ENCODE measurements at places on chromosomes 2 and 18. TPM values are rescaled to one million over a fixed set of nuclear protein-coding genes. Genes with fewer than 3 reads are reported as not detected.

The EPHA4 gene
- total RNA-seq = 57.2 TPM

DNA sequence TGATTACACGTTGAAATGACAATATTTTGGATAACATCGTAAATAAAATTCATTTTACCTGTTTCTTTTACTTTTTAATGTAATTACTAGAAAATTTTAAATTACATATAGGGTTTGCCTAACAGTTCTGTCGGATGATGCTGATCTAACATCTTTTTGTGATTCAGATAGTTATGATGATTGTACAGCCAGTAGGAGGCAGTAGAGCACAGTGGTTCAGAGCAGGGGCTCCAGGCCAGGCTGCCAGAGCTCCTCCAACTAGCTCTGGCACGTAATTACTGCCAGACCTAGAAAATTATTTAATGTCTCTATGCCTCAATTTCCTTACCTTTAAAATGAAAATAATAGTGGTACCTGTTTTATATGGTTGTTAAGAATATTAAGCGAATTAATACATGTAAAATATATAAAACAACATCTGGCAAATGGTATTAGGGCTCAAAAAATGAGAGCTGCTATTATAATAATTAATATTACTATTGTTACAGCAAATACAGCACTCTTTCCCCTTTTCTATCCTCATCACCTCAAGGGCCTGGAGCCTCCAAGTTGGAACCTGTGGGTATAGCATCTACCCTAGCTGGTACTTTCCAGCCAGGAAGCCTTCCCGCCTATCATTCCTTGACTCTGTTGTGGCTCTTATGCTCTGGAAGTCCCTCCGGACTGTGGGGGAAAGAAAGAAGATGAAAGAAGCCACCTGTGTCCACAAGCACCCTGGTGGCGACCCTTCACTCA lies 47.7 kb upstream of the PLA2R1 start:
- H3K27me3 ChIP-seq = no peaks in the 10 kb centered on the region
- peaks cover 2% of the 10 kb centered on the region for H3K4me1 ChIP-seq
- no peak overlapping the region for H3K27ac ChIP-seq
- peaks cover 5% of the 10 kb centered on the region for H3K36me3 ChIP-seq

- no peak overlapping the region for H3K4me3 ChIP-seq
- peaks cover 17% of the 10 kb centered on the region for H3K4me1 ChIP-seq
- H3K27ac ChIP-seq = no peak overlapping the region
- DNase-seq = no peak
- H3K27me3 ChIP-seq = no peaks in the 10 kb centered on the region
- no peaks in the 10 kb centered on the region for H3K36me3 ChIP-seq
Observed at GRCh38 chr2:88735853-88736252, 44.4 kb downstream of the RPIA start.

GRCh38 chr2:121078899-121079298 lies 206.1 kb downstream of the TFCP2L1 start:
- H3K27ac ChIP-seq = no peak overlapping the region
- H3K4me1 ChIP-seq = peaks cover 21% of the 10 kb centered on the region
- H3K4me3 ChIP-seq = no peak overlapping the region
- H3K27me3 ChIP-seq = peaks cover 7% of the 10 kb centered on the region

- no peaks in the 10 kb centered on the region for H3K36me3 ChIP-seq
- no peak overlapping the region for H3K4me3 ChIP-seq
- H3K27me3 ChIP-seq = no peaks in the 10 kb centered on the region
Observed at GRCh38 chr2:173523497-173523896, 168.8 kb downstream of the CDCA7 start.

DNA sequence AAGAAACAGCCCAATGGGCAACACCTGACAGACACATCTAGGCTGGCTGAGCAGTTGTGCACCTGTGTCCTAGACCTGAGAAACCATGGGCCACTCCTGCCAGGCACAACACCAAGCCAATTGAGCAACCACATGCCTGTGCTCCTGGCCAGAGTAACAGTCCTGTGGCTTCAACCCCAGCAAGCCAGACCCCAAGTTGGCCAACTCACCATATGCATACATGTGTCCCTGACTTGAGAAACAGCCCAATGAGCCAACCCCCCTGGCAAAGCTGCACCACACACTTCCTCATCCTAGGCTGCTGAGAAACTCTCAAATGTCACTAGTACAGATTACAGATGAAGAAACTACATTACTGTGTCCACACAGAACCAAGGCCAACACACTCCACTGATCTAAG lies 36.6 kb downstream of the USP34 start:
- H3K27me3 ChIP-seq = no peaks in the 10 kb centered on the region
- H3K36me3 ChIP-seq = peaks cover 6% of the 10 kb centered on the region
- H3K4me1 ChIP-seq = no peaks in the 10 kb centered on the region
- no peak overlapping the region for H3K4me3 ChIP-seq
- no peak overlapping the region for H3K27ac ChIP-seq

GRCh38 chr2:236988690-236989624 lies 96.7 kb upstream of the COPS8 start:
- H3K36me3 ChIP-seq = peaks cover 8% of the 10 kb centered on the region
- no peaks in the 10 kb centered on the region for H3K27me3 ChIP-seq
- peak overlapping the region; percentile 49 for H3K27ac ChIP-seq

The MROH2A gene
- total RNA-seq = not detected

DNA sequence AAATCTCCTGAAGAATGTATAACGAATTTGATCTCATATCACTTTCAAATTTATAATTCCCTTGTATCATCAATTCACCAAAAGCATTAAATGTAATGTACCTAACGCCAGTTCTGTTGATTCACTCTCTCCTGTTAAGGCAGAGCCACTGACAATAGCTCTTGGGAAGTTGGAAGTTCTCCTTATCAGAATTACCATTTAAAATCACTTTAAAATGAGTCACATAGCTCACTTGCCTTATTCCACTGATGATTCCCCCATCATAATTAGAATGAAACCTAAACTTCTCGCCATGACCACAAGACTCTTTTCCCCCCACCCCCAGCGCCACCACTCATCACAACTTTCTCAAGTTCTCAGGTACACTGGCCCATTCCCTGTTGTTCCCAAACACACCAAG lies 117.1 kb downstream of the PID1 start:
- H3K36me3 ChIP-seq = no peaks in the 10 kb centered on the region
- DNase-seq = no peak
- H3K27ac ChIP-seq = no peak overlapping the region
- H3K4me1 ChIP-seq = no peaks in the 10 kb centered on the region
- H3K4me3 ChIP-seq = no peak overlapping the region
- peaks cover 2% of the 10 kb centered on the region for H3K27me3 ChIP-seq

The SNORC gene
- 2.4 TPM for total RNA-seq

The NCL gene
- total RNA-seq = 320 TPM

GRCh38 chr18:48847807-48848486 lies 102.8 kb downstream of the SMAD7 start:
- peaks cover 8% of the 10 kb centered on the region for H3K27me3 ChIP-seq
- peaks cover 23% of the 10 kb centered on the region for H3K36me3 ChIP-seq
- no peak overlapping the region for H3K4me3 ChIP-seq

The UGT1A3 gene
- not detected for total RNA-seq
